ENCODE measurements at places on chromosomes 4 and X.

DNA sequence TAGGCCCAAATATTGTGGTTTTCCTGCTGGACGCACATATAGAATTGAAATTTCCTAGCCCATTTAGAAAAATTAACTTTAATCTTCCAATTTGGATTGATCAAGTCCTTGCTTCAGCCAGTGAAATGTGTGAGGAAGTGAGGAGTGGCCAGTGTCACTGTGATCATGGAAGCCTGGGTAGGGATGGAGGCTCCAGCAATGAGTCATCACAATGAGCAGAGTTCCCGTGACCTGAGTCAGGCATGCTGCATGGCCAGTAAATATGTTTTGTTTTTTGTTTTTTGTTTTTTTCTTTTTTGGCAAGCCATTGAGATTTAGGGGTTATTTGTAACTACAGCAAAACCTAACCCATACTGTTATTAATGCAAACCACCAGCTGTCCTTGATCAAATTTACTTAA, 52.1 kb downstream of the IDS start:
- DNase-seq = no peak

DNA sequence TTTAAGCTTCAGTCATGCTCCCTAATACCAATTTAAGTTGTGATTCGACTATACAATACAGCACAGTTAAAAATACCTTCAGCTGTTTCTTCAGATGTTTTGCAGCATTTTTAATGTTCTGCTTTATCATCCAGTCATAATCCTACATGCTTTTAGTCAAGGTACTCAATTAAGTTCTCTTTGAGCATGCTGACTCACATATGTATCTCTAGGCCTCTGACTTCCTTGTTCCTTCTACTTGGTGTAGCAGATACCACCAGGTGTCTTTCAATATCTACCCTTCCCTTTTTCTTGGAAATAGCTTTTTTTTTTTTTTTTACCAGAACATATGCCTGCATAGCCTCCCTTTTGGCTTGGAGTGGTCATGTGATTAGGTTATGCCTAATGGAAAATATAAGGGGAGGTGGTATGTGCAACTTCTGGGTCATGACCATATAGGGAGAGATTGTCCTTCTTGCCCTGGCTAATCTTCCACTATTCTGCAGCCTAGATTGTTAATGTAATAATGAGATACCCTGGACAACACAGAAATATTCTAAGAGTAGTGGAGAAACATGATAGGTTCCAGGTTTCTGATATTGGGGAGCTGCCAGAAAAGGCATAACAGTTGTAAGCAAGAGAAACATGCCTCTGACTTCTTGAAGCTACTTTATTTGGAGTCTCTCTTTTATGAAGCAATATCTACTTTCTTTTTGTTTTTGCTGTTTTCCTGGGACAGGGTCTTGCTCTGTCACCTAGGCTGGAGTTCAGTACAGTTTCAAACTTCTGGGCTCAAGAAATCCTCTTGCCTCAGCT, 737.2 kb upstream of the SLIT2 start:
- no peak for DNase-seq

GRCh38 chr4:111011458-111011857, 388.6 kb upstream of the PITX2 start:
- DNase-seq = no peak

GRCh38 chrX:44432641-44433040, 89.2 kb upstream of the EFHC2 start:
- DNase-seq = no peak

GRCh38 chr4:159012381-159012780, 90.5 kb upstream of the RAPGEF2 start:
- no peak for DNase-seq

GRCh38 chr4:105755375-105755774, 46.8 kb downstream of the GSTCD start:
- DNase-seq = no peak

DNA sequence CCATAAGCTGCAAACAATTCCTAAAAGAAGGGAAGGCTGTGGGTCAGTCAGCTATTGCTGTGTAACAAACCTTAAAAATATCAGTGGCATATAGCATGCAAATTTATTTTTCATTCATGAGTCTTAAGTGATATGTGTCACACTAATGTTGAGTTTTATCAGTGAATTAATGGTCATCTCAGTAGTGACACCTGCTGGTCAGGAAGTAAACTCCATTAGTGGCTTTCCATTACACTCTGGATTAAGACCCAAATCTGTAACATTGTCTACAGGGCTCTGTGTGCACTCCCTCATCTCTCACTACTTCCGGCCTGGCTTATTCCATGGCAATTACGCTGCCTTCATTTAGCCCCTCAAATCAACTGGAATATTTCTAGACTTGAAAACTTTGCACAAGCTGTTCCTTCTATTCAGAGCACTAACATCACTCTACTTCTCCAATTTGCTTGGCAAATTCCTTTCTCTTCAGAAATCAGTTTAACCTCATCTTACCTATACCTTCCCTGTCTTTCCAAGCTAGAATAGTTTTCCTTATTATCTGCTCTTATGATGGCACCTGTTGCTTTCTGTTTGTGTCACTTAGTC, 217.3 kb upstream of the TAPT1 start:
- no peak for DNase-seq

- DNase-seq = no peak
These were observed 118.3 kb downstream of the DNAAF6 start for GRCh38 chrX:107324493-107325310.

DNA sequence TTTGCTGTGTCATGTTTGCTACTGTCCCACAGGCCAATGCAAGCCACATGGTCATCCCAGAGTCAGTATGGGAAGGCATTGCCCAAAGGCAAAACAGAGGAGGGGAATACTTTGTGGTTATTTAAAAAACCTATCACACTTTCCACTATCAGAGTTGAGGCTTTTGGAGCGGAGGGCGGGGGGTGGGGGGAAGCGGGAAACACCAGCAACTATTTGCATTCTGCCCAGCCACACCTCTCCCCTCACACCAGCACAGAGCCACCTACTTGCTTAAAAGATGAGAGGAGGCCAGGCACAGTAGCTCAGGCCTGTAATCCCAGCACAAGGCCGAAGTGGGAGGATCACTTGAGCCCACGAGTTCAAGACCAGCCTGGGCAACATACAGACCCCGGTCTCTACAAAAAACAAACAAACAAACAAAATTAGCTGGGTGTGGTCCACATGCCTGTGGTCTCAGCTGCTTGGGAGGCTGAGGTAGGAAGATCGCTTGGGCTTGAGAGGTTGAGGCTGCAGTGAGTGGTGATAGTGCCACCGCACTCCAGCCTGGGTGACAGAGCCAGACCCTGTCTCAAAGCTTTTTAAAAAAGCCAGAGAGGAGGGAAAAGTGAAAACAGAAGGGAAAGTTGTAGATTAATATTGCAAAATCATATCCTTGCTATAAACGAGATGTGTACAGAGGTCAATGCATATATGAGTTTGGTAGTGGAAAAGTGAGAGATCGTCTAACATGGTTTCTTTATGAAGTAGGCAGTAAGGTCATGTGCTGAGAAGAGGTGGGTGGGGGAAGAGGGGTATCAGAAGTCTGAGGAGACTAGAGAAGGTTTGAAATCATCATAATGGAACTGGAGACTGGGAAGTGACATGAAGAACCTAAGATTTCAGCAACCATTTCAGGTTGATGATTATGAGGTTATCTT, 1.9 kb upstream of the CHST7 start:
- DNase-seq = no peak

DNA sequence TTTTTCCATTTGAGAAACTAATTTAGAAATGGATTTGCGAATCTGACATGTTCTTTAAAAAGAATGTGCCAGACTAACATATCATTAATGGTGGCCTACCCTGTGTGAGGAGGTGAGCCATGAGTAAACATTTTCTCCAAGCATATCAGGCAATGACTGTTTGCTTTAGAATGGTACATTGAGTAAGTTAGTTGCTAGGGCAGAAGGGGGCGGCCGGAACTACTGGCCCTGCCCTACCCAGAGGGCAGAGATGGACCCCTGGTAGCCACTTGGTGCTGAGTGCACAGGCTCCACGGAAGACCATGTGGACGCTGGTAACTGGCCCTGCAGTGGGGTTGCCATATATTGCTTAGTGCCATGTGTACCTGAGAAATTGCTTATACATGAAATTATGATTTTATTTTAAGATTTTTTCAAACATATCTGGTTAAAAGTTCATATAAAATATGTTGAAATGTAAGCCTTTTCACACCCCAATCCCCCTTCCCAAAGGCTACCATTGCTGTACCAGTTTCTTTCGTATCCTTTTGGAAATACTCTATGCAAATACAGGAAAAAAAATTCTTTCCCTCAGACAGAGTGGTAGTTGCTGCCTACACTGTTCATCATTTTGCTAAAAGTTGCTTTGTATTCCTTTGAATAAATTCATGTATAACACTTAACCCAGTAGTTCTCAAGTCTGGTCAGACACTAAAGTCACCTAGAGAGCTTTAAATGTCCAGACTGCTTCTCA, 8.8 kb downstream of the FNIP2 start:
- DNase-seq = no peak

DNA sequence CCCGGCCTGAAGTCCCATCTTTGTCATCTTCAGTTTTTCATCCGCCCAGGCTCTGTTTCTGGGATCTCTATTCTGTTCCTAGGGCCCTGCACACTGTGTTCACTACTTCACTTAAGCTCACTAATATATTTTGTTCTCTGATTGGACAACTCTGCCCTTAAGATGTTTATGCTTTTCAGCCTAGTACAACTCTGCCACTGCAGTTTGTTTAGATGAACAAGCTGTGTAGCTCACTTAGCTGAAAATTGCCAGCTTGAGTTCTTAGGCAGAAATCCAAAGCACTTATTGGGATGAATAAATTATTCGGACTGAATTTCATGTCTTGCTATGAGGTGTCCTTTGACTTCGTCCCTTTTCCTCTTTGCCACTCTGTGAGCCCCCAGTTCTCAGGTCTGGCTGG, 60.8 kb downstream of the NYX start:
- no peak for DNase-seq

- no peak for DNase-seq
These were observed 102.6 kb upstream of the LNX1 start for GRCh38 chr4:53693909-53694308.

GRCh38 chrX:1528884-1529203, 8.1 kb downstream of the P2RY8 start:
- no peak for DNase-seq

GRCh38 chr4:176002007-176002613, 63.5 kb upstream of the WDR17 start:
- peak; percentile 7 for DNase-seq

DNA sequence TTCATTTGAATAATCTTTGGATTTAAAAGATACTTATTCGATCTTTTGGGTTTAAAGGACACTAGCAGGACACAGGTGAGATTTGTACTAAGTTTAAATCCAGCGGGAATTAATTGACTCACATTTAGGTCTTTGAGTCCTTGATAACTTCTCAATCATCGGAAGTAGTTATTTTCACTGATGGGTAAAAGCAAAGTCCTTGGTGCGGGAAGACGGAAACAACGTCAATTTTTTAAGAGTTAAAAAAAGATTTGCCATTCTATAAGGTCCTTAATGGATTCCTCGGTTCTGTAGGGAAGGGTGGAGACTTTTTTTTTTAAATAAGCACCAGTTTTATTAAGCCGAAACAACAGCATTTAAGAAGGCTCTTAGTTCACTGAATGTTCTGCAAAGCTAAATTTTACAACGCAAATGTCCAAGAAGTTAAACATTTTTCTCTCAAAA, 2.9 kb downstream of the TMSB4X start:
- DNase-seq = no peak

- DNase-seq = no peak
These were observed at the start of gene FHDC1 for GRCh38 chr4:152935631-152936445. TSS of gene FHDC1 (plus strand) at chr4:152936323. CDS start at chr4:152943058, 6,735 bp downstream.

- DNase-seq = no peak
These were observed 100.1 kb downstream of the LCORL start for GRCh38 chr4:17921451-17921850.

DNA sequence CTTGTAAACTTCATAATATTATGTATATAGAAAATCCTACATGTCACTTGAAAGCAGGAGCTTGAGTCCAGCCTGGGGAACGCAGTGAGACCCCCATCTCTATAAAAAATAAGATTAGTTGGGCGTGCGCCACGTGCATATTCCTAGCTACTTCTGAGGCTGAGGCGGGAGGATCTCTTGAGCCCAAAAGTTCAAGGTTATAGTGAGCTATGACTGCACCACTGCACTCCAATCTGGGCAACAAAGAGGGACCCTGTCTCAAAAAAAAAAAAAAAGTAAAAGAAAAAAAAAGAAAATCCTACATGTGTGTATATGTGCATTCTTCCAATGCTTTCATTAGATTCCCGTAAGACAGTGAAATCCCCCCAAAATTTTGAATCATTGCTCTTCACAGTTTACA, 1.7 kb downstream of the SEC31A start:
- DNase-seq = no peak

DNA sequence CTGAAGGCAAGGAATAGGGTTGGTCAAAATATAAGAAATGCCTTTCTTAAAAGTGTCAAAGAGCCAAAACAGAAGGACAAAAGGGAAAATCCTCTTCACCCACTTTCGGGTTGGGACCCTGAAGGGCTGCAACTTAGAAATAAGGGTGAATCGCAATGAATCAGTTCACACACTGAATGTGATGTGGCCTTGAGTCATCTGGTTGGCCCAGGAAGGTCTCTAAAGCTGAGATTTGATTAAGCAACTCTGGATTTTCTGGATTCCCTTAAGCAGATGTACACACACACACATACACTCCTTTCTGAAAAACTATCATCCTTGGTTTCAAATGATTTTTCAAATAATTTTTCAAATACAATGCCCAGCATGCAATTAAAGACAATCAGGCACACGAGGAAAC, 13.1 kb downstream of the TAB3 start:
- no peak for DNase-seq

DNA sequence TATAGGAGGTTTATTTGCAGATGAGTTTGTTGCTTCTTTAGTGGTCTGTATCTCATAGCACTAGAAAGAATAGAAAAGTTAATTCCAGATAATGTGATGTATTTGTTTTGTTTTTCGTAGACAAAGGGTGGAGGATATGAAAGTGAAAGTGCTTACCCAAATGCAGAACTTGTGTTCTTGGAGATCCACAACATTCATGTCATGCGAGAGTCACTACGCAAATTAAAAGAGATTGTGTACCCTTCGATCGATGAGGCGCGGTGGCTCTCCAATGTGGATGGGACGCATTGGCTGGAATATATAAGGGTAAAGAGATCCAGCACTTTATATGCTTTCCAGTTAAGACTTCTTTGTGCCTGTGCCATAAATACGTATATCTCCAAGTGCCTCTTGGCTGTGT, 43.3 kb downstream of the MTMR1 start:
- DNase-seq = no peak

DNA sequence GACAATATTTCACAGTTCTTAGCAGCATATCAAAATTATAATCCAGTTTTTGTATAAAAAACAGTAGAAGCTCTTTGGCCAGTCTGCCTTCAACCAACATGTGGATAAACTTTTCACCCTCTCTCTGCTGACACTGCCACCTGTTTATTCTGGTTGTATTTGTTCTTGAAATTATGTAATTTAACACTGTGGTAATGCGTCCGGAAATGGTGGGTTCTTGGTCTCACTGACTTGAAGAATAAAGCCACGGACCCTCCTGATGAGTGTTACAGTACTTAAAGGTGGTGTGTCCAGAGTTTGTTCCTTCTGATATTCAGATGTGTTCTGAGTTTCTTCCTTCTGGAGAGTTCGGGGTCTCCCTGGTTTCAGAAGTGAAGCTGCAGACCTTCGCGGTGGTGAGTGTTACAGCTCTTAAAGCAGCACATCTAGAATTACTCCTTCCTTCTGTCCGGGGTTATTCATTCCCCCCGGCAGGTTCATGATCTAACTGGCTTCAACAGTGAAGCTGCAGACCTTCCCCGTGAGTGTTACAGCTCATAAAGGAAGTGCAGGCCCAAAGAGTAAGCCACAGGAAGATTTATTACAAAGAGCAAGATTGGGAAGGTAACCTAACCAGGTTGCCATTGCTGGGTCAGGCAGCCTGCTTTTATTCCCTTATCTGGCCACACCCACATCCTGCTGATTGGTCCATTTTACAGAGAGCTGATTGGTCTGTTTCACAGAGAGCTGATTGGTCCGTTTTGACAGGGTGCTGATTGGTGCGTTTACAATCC, 15.7 kb downstream of the FAM184B start:
- no peak for DNase-seq
